ENCODE measurements at places on chromosomes 2 and 18. TPM values are rescaled to one million over a fixed set of nuclear protein-coding genes. Genes with fewer than 3 reads are reported as not detected.
A peak's percentile ranks its signal among the peaks of the same experiment; 100 is the strongest.

- DNase-seq: no peak
Observed at GRCh38 chr2:224973112-224974016, 68.9 kb downstream of the DOCK10 start.

- DNase-seq: no peak
Observed at GRCh38 chr2:74497777-74498499, 1.5 kb downstream of the LBX2 start.

GRCh38 chr2:174662859-174663258, 65.3 kb upstream of the WIPF1 start:
- DNase-seq: no peak

DNA sequence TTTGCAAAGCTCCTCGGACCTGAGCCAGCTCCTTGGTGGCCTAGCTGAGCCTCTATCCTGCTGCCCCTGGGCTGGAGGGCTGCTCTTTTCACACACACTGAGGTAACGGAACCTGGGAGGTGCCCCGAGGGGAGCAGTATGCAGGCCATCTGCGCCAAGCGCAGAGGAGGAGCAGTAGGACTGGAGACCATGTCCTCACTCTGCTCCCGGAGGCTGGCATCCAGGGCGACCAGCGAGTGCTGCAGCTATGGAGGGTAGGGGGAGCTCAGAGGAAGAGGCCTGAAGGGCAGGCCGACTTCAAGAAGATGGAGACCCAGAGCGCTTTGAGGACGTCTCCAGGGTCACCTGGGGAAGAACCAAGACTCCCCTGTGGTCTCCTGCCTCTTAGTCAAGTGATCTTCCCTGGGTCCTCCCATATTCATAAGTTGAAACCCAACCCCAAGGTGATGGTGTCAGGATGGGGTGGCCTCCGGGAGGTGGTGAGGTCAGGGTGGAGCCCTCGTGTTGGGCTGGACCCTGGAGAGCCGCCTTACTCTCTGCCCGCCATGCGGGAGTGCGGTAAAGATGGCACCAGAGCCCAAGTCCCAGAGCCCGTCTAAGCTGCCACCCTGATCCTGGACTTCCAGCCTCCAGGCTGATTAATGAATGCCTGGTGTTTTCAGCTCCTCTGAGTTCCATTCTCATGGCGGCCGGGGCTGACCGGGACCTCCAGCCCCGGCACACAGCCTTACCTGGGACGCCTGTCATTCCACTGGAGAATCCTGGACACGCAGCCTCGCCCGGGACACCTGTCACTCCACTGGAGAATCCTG, 160.7 kb downstream of the NDUFA10 start:
- DNase-seq: peak; percentile 66

GRCh38 chr2:138652378-138652777, 127.8 kb downstream of the NXPH2 start:
- DNase-seq: no peak

GRCh38 chr2:760001-760400, 82.8 kb upstream of the TMEM18 start:
- DNase-seq: no peak

- DNase-seq: no peak
Observed at GRCh38 chr18:58572181-58572580, 56.7 kb downstream of the ALPK2 start.

DNA sequence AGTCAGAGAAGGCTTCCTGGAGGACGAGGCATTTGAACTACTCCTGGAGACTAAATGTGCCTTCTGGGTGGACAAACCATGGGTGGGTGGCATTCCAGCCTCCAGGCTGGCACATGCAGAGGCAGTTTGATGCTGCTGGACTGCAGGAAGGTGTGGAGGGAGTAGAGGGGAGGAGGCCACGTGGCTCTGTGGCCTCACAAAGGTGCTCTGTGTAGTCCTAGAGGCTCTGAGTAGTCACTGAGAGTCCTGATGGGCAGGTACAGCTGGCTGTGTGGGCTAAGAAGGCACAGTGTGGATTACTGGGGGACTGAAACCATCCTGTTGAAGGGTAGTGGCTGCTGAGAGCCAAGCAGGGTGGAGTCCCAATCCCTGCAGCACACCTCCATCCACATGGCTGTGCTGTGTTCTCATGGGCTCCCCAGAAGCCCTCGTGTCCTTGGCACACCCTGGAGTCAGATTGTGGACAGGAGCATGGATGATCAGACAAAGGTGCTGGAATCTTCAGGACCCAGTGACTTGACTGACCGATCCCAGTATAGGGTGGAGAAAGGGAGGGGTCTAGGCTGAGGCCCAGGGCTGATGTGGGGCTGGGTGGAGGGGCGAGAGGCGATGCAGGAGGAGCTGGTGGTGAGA, 87.4 kb upstream of the HS6ST1 start:
- peak; percentile 77 for DNase-seq

- DNase-seq: no peak
Observed at GRCh38 chr18:61943175-61943964, 50.6 kb upstream of the RNF152 start.

- no peak for DNase-seq
Observed at GRCh38 chr2:155379494-155379893, 681.0 kb downstream of the KCNJ3 start.

DNA sequence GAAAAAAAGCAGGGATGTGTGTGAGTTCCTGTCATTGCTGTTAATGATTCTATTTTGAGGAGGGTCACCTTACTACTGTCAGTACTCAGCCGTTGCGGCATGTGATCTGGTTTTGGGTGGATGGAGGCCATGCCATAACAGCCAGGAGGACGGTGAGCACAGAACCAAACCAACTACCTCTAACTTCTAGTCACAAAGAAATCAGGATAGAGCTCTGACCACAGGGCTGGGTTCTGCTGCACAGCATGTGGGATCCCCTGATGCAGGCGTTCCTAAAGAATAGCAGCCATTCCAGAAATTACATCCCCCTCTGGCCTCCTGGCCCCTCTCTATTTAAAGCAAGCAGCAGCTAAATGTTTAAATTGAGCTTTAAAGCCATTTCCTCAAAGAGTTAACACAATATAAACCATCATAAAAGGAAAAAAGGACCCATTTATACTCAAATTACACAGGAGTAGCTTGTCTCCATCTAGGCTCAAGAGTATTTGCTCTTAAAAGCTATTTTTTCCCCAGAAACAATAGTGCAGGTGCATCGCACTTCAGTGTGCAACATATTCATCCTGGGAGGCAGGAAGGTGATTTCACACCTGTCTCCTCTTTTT, 786.4 kb downstream of the RNF144A start:
- no peak for DNase-seq

DNA sequence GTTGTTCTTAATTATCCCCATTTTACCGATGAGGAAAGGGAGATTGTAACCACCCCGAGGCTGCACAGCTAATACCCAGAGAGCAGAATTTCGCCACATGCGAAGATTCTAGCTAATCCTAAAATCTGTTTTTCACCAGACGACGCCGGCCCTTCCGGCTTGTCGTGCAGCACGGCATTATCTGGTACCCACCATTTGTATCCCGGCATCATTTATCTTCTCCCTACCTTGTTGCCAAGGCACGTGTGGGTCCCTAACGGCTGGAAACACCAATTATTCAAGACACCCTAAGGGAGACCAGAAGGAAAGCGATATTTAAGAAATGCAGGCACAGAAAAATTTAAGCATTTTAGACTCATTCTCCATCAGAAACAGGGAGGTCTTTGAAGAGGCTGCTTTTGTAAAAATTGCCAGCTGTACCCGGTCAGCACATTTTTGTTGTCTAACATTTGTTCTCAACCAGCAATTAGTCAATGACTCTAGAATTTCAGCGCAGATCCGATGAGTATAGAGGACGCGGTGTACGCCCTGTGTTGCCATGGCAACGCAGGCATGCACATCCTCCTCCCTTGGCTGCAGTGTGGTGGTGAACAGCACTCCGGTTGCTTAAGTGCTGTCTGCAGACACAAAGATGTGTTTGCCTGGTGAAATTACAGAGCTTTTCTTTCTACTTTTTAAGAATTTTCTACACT, 111.6 kb downstream of the AGAP1 start:
- peak; percentile 84 for DNase-seq

DNA sequence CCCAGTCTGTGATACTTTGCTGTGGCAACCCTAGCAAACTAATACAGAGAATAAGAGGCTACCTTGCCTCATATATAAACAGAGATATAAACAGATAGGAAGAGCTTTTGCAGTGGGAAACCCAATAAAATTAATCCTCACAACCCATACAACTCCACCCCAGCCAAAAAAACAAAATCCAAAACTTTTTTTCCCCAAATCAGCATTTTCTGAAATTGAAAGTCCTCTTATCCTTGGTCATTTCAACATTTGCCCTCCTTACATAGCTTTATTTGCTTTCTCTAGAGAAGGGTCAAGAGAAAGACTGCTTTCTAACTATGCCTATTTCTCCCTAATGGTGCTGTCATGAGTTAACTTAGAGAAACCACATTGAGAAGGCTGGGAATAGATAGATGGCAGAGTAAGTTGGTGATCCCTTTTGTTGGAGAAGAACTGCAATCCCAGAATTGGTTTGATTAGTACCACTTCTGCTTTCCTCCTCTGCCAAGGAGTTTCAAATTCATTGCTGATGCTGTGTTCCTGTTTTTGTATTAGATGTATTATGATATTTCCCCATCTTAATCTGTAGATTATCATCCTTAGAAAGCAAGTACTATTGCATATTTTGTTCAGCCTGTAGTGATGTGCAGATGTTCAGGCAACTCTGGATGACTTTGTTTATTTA, 76.5 kb upstream of the B3GNT2 start:
- no peak for DNase-seq

DNA sequence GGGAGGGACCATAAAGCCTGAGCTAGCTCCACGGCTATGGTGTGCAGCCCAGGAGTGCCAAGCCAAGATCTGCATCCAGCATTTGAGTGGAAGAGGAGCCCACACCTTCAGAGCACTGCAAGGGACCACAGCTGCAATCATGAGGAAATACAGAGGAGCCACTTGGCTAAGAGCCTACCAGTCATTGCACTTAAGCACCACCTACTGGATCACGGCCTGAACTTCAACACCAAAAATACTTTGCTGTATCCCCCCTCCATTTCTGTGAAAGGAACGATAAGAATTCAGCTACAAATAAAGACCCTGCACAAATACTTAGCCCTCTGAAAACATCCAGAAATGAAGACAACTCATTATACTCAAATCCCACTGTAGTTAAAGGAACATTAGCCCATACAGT, 545.3 kb downstream of the TSN start:
- DNase-seq: no peak

DNA sequence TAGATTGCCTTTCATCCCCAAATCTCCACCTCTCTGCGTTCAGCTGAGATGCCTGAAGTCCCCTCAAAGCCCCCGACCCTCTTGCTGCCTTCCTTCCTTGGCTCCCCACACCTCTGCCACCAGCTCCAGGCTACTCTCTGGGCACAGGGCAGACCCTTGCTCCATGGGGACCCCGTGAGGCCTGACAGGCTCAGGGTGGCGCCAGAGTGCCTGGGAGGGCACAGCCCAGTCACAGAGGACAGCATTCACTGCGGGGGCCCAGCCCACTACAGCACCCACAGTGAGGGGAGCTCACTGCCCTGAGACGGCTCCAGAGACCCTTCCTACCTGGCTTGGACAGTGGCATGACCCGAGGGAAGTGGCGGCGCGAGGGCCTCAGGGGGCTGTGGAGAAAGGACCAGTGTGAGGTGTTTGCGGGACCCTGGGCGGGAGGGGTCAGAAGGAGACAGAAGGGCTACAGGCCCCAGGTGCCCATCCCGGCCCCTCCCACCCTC, 51.0 kb downstream of the AQP12A start:
- DNase-seq: no peak

DNA sequence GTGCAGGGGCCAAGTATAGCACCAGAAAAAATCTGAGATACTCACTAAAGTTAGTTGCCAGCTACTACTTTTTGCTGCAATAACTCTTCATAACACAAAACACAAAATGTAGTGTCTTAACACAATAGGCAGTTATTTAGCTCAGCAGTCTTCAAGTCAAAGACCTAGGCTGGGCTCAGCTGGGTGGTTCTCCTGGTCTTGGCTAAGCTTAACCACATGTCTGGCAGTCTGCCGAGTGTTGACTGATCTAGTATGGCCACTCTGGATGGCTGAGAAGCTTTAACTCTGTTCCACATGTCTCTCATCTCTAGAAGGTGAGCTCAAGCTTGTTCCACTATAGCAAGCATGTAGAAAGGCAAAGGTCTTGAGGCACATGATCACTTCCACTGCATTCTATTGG, 451.6 kb downstream of the SOX11 start:
- no peak for DNase-seq

DNA sequence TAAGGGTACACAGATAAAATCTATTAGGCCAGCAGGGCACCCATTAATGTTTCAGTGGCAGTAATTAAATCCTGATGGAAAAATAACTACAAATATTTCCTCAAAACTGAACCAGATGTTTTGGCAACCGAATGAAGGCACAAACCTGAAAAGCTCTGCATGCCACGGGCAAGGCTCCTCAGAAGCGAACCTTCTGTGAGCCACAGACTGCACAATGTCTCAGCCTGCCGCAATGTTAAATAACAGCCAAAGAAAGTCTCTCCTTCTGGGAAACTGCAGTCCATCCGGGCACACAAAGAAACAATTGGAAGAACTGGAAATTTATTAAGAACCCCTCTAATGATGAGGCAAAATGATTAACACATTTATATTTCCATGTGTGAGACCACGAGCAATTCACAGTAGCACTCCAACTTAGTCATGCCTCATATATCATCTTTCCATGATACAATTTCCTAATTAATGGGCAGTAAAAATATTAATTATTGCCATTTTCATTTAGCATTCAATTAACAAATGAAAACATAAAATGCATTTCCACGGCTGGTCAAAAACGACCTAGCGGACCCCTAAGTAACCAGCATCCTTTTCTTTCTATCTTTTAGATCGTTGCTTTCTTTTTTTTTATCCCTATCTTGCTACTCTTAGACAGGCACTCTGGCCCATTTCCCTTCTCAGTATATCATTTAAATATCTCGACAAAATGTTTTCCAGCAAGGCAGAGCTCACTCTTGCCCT, 237.5 kb downstream of the EPHA4 start:
- no peak for DNase-seq

GRCh38 chr2:227821043-227821942, 7.7 kb downstream of the CCL20 start:
- no peak for DNase-seq

Gene CD28
- 0.27 TPM for total RNA-seq

Gene TUBA4A
- 224 TPM for total RNA-seq

Gene SOX11
- 0.03 TPM for total RNA-seq

Gene VPS4B
- total RNA-seq: 50.0 TPM

Gene POTEI
- total RNA-seq: not detected

Gene SULT1C4
- 0.79 TPM for total RNA-seq

Gene TMEM169
- total RNA-seq: 0.42 TPM

Gene ERICH2
- total RNA-seq: not detected

Gene GPC1
- total RNA-seq: 106 TPM

Gene CCDC150
- total RNA-seq: 1.9 TPM

Measured in lower leg skin (tissue), 4 donors.